ENCODE measurements at places on chromosomes 2 and 18.

GRCh38 chr2:20443276-20443920 lies 3.5 kb upstream of the RHOB start:
- peak; percentile 15 for DNase-seq

- no peak for DNase-seq
These were observed 150.7 kb upstream of the DLX2 start for GRCh38 chr2:172253190-172254052.

DNA sequence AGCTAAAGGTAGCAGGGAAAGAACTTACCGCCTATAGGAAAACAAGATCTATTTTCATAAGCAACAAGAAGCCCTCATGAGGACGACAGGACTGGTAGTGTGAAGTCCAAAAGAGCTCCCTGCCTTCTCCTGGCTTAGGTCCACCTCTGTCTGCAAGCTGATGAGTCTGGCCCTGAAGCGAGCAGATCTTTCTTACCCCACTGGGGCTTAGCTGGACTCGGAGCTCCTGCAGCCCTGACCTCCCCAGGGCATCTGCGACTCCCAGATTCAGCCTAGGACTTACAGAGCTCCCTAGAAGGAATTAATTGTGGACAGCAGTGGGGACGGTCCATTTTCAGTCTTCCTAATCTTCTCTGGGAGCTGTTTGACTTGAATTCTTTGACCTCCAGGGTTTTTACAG lies 53.7 kb downstream of the MCFD2 start:
- no peak for DNase-seq

DNA sequence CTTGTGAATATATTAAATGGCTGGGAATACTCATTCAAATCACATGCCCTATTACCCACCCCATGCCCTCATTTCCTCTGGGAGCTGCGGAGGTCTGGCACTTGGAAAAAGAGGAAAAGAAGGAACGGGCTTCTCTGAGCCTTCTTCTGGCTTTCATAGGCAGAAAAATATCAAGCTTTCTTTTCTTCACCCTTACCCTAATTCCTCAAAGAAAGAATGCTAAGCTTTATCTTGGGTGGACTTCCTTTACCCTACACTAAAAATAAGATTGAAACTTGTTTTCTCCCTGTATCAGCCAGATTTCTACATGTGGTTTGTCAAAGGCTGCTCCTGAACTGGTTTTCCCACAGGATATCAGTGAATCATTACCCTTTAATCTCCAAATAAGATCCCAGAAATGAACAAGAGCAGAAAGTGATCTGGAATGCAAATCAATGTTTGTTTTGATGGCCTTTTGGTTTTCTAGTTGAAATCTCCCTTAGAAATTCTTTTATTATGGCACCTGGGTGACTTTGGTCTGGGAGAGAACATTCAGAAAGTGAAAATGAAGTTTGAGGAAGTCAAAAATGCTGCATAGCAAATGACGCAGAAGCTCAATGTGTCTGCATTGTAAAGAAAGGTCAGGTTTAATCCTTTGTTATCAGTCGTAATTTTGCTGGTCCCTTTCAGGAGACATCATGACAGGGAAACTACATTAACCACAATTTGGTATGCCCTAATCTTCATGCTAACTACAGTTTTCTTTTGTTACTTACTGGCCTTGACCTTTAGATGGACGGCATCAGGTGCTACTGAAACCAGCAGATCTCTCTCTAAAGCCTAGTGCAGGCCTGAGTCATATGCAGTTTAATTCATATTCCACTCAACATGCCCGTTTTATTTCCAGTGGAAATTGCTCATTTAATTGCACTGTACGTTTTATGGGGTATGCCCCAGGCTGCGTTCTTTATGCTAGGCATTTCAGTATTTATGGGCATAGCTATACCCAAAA lies 46.6 kb upstream of the HNRNPA3 start:
- DNase-seq = no peak

- DNase-seq = no peak
These were observed 25.6 kb downstream of the FAP start for GRCh38 chr2:162217598-162217997.

DNA sequence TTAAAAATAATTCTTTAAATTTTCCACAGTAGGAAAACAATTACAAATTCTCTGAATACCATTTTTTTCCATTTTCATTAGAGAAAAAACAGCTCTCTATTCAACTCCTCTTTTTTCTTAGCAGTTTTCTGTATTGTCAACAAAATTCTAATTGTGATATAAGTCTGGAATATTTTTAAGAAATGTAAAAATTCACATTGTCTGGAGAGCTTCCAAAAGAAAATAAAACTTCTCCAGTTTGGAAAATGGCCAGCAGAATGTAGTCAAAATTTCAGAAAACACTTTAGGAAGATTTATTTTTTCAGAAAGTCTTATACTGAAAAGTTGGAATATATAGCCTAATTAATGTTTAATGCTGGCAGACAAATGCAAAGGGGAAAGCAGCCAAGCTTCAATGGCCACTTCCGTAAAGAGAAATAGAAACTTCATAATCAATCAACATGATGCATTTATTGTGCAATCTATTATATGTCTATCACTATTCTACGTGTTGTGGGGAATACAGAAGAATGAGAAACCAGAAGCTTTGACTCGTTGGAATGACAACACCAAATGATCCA lies 733.2 kb upstream of the PKDCC start:
- DNase-seq = no peak

GRCh38 chr2:72830273-72830672 lies 4.4 kb upstream of the EXOC6B start:
- DNase-seq = no peak

DNA sequence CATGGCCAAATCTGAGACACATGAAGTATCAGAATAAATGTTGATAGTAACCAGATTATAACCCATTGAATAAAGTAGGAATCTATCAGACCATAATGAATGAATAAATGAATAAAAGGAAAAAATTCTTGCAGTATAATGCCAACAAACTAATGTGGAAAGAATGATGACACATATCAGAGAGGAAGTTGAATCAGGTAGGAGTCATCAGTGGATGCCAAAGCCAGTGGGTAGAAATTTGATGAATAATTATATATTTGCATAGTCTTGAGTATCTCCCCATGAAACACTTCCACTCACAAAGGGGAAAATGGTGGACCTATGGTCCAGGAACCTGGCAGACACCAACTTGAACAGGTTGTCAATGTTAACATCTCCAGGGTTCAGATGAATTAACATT lies 68.6 kb downstream of the GALNT3 start:
- no peak for DNase-seq

DNA sequence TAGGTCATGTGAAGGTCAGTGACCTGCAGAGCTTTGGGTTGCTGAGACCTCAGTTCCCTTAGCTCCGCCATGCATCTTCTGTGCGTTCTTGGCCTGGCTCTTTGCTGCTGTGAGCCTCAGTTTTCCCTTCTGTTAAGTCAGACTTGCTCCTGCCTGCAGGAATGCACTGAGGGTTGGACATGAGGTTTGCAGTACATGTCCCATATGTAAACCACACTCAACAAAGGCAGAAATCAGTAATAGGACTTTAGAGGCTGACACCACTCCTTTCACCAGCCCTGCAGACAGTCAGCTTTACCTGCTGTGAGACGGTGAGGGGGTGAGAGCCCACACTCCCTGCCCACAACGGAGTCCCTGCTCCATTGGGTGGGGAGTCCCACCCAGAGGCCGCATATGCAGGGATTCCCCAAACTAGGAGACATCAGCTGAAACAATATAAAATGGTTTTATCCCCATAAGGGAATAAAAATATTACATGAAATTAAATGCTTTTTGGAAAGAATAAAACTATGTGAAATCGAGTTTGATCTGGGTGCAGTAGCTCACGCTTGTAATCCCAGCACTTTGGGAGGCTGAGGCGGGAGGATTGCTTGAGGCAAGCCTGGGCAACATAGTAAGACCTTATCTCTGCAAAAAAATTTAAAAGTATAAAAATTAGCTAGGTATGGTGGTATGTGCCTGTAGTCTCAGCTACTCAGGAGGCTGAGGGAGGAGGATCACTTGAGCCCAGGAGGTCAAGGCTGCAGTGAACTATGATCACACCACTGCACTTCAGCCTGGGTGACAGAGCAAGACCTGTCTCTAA lies 55.1 kb downstream of the MYO7B start:
- no peak for DNase-seq

DNA sequence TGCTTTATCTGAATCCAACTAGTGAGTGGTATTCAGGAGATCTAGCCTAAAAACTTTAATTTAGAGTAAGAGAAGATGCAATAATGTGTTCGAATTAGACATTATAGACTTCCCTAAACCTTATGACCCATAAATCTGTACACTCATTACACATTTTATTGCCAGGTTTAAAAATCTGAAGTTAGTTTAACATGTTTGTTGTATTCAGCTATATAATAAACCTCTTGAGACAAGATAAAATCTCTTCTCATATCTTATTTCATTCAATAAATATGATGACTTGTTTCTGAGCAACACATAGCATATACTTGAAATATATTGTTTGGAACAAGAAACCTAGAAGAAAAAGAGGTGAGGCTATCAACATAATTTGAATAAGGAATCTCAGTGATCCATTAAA lies 150.7 kb downstream of the CDH7 start:
- DNase-seq = no peak

GRCh38 chr2:98072442-98072841 lies 14.5 kb upstream of the VWA3B start:
- DNase-seq = no peak

DNA sequence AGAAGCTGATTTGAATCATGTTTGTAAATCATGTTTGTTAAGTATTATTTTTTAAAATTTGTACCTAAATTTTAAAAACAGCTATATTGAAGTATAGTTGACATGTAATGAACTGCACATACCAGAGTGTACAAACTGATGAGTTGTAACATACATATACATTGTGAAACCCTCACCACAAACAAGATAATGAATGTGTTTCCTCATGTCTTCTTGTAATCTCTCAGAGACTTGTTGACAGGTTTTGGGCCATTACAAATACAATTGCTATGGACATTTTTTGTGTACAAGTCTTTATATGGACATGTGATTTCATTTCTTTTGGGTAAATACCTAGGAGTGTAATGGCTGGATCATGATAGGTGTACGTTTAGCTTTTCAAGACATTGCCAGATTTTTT lies 21.5 kb downstream of the WDR43 start:
- DNase-seq = no peak

GRCh38 chr2:26952374-26952773 lies 18.1 kb upstream of the MAPRE3 start:
- DNase-seq = no peak

- no peak for DNase-seq
These were observed 22.2 kb upstream of the SLC16A14 start for GRCh38 chr2:230090967-230091366.

- no peak for DNase-seq
These were observed 2.0 kb upstream of the PRKCE start for GRCh38 chr2:45649462-45649857.

DNA sequence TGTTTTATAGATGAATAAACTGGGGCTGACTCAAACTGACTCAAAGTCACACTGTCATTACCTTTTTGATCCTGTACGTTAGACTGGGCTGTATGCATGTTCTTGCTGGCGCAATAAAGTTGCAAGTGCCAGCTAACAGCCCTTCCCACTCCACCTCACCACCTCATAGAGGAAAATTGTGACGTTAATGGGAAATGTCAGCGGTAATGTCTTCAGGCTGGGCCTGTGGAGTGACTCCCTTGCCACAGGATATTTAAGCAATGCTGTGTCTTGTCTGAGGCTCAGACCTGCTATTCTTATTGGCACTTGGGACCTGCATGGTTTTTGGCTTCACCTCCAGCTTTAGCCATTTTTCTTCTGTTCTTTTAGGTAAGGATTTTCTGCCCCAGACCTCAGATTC lies 25.2 kb upstream of the CASP10 start:
- no peak for DNase-seq

DNA sequence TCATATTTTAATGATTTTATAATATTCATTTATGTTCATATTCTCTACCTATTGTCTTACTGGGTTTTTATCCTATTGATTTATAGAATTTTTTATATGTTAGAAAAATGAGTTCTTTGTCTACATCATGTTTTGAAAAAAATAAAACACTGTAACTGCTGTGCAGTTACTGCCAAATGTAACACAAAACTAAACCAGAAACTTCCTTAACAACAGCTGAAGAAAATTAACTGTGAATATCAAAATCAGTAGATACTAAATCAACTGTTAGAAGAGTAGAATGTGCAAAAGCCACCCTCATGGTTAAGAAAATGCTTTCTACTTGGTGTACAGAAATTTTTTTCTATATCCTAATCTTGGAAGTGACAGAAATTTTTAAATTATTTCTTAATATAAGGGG lies 69.5 kb downstream of the PTRHD1 start:
- no peak for DNase-seq

DNA sequence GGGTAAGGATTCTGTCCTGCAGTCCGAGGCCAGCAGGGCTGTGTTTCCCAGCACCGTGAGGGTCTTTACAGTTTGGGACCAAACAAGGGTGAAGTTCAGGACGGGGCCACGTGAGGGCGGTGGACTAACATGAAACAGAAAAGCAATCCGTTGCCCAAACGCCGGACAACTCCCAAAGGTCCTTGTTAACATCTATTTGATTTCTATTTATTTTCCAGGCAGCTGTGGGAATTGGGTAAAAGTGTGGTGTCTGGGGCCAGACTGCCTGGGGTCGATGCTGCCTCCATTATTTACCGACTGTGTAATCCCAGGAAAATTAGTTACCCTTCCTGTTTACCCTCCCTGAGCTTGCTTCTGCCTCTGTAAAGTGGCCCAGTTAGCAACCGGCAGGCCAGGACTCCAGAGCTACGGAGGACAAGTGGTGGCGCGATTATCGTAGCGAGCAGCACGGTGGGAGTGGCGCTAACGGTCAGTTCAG lies 66.3 kb upstream of the TCF7L1 start:
- peak; percentile 14 for DNase-seq

- no peak for DNase-seq
These were observed 101.1 kb downstream of the TCF4 start for GRCh38 chr18:55486936-55487335.

- DNase-seq = no peak
These were observed 136.8 kb downstream of the SMAD7 start for GRCh38 chr18:48813833-48814489.

GRCh38 chr2:110126086-110126773 lies 10.6 kb upstream of the MALL start:
- DNase-seq = no peak

GRCh38 chr2:28004086-28004485 lies 113.6 kb downstream of the BABAM2 start:
- DNase-seq = no peak

- DNase-seq = no peak
These were observed 231.7 kb downstream of the VAPA start for GRCh38 chr18:10145546-10145945.
